ENCODE measurements at places on chromosomes 13 and 19.

DNA sequence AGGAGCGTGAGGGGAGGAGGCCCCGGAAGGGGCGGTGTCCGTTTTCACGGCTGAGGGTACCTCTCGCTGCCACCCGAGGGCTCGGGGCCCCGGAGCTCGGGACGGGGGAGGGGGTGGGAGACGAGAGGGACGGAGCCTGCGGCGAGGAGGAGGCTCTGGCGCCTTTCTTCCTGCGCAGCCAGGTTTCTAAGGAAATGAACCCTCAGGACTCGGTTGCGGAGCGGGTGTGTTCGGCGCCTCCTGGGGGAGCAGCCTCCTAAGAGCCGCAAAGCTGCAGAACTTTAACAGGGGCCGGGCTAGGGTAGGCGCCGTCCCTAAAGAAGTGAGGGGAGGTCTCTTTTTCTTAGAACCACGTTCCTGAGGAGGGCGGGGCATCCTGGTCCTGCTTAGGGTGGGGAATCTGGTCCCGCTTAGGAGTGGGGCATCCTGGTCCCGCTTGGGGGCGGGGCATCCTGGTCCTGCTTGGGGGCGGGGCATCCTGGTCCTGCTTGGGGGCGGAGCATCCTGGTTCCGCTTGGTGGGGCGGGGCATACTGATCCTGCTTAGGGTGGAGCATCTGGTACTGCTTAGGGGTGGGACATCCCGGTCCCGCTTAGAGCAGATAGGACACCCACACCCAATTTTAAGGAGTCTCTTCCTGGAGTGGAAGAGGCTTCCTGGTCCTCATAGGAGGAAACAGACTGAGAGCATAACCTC, 6.2 kb downstream of the SYT5 start:
- DNase-seq = no peak

- DNase-seq = no peak
Observed at GRCh38 chr19:35141837-35142605, 1.0 kb upstream of the FXYD7 start.

DNA sequence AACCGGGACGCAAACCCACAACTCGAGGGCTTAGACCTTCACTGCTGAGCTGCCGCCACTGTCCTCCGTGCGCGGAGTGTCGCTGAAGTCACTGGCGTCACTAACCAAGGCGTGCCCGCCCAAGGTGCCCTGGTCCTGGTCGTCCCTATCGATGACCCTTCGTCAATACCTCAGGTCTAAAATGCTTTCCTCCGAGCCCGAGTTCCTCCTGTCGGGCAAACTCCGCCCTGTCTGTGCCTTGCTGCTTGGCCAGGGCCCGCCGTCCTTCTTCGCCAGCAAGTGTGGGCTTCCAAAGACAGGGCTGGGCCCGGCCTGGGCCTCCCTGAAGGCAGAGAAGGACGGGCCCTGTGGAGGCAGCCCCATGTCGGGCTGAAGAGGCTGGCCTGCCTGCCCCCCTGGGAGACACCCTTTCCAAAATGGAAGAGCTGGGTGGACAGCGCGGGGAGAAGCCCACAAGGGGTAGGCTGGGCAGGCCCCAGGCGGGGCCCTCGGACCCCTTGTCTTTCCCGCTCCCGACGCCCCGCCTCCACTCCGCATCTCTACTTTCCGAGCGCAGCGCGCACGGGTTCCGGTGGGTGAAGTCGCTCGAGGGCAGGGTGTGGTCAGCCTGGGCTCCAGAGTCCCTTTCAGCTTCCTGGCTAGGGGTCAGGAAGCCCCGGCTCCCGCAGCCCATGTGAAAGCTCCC, 13.4 kb downstream of the RB1 start:
- no peak for DNase-seq

DNA sequence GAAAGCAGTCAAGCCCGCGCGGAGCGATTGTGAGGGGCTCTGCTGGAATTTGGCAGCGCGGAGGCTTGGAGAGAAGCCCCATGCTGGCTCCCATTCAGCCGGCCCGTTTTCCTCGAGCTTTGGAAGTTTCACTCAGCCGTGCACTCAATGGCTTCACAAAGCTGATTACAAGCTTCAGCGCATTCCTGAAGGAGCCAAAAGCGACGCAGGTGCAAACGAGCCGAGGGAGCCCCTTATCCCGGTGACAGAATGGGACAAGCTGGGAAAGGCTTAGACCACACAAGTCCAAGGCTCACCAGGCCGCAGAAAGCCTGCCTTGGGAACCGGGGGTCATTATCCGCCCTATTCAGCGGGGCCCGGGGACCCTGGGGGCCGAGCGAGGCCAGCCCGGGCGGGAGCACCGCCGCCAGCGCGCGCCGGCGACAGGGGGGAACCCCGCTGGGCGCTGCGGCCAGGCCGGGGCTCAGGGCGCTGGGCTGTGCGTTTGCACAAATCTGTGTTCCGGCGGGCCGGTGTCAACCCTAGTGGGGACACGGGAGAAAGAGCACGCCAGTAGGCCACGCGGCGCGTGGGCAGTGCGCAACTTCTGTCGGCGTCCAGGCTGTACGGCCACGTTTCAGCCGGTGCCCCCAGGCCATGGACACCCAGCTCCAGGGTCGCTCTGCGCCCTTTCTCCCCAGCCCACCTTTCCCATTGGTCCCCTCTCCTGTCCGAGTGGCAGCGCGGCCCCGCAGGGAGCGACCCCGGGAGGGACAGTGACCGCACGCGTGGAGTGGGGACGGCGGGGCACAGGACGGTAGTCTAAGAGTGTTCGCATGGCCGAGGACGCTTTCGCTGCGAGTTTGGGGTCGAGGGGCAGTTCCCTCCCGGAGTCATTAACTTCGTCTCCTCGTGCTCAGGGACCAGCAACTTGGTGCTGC, 37.3 kb downstream of the SOX1 start:
- DNase-seq = no peak
